ENCODE measurements at places on chromosomes 11 and 22.

- DNase-seq = no peak
Measured at GRCh38 chr11:126546694-126547093, 191.2 kb downstream of the ST3GAL4 start.

GRCh38 chr11:69130654-69131053, 25.1 kb upstream of the SMIM38 start:
- no peak for DNase-seq

DNA sequence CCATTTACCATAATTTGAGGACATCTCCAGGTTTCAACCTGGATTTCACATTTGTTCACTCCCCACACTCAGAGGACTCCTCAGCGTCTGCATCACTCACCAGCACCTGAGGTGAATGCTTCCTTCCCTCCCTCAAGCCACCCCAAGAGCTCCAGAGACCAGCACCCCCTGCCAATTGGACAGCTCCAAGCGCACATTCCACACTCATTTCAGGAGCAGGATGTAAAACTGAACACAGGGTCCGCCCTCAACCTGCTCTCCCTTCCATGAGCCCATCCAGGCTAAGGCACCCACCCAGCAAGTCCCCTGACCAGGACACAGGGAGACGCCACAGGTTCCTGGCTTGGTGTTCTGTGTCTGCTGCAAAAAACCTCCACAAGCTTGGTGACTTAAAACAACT, 3.9 kb downstream of the SCGB1D1 start:
- no peak for DNase-seq

GRCh38 chr11:68373815-68374501, 61.6 kb downstream of the LRP5 start:
- no peak for DNase-seq

DNA sequence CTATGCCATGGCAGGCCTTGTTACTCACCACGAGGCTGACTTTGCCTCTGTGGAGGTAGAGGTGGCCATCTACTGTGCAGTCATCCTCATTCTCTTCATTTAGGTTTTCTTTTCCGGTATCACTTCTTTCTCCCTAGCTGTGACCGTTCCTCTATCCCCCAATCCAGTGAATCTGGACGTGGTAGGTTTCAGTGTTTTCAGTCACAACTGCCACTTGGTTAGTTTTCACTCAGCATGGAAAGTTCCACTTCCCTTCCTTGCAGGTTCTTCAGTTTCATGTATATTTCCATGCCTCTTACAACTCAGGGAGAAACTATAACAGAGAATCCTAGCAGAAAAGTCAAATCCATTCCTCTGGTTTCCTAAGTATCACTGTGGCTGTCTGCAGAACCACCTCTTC, 1.9 kb downstream of the HPS4 start:
- DNase-seq = no peak

DNA sequence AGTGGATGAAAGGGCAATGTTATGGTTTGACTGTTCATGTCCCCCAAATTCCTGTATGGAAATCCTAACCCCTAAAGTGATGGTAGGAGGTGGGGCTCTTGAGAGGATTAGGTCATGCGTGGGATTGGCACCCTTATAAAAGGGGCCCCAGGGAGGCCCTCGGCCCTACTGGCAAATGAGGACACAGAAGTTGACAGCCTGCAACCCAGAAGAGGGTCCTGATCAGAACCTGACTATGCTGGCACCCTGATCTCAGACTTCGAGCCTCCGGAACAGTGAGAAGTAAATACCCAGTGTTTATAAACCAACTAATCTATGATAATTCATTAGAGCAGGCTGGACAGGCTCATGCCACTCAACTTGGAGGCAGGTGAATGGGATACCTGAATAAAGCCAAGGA, 8.7 kb downstream of the IFITM10 start:
- DNase-seq = no peak

- no peak for DNase-seq
Measured at GRCh38 chr22:39592081-39593065, 21.8 kb downstream of the CACNA1I start.

DNA sequence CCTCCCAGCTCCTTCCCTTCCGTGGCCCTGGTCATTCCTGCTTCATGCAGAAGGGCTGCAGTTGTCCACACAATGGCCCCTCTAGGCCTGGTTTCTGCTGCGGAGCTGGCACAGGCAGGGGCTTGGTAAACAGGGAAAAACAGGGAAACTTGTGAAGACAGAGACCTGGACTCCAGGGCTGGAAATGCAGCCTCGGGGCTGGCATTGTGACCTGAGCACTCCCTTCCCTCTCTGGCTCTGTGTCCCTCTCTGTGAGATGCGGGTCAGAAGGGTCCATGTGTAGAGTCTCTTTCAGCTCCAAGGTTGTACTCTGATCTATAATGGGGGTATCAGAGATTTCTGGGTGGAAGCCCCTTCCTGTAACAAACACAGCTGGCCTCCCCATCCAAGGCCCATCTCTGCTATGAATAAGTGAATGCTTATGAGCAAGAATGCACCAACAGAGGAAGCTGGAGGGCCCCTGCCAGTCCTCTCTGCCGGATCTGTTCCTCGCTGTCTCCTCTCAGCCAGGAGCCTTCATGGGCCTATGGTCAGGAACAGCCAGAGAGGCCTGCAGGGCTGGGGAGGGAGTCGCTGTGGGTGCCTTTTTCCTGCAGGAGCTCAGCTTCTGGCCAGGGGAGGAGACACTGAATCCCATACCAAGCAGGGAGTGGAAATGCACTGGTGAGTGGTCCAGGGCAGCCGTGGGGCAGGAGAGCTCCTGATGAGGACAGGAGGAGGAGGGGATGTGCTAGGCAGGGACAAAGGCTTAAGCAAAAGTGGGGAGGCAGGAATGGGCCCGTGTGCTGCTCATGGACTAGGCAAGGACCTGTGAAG, 6.7 kb upstream of the DERL3 start:
- no peak for DNase-seq

DNA sequence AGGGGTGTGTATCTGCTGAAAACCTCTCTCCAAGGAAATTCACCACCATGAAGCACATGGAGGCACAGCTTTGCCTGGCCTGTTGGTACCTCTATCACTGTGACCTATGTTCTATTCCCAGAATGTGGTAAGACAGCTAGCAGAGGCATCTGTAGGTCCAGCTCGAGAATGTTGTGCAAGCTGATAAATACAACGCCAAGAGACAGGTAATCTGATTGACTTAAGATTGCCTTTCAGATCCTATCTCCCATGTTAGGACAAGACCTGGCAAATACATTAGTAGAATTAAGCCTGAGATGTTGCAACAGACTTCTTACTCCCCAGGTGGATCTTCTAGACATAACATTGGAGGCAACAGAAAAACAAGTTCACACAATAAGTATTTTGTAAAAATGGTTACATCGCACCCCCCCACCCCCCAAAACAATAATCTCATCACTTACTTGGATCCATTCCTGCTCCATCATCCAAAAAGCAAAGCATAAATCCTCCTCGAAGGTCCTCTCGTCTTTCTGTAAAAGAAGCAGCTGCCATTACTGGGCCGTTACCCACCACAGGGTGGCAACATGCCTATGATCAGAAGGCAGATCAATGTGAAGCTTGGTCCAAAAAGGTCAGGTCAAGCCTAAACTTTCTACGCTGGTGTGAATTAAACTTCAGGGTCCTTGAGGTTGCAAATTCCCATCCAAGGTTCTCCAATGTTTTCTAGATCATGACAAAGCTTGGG, 18.5 kb downstream of the MORC2 start:
- no peak for DNase-seq

Data from activated CD8-positive, alpha-beta memory T cell treated with anti-CD3 and anti-CD28 coated beads for 4 hours (primary cell).